ENCODE measurements at places on chromosomes 2 and 18.

- H3K27me3 ChIP-seq = no peaks in the 10 kb centered on the region
- DNase-seq = no peak
- no peak overlapping the region for H3K27ac ChIP-seq
- H3K4me3 ChIP-seq = peak overlapping the region; percentile 17
- no peaks in the 10 kb centered on the region for H3K4me1 ChIP-seq
Measured at GRCh38 chr2:182426082-182426917, 536 bp downstream of the PDE1A start.

- H3K4me3 ChIP-seq = no peak overlapping the region
- H3K27ac ChIP-seq = no peak overlapping the region
- no peaks in the 10 kb centered on the region for H3K4me1 ChIP-seq
Measured at GRCh38 chr2:96157649-96158553, 12.7 kb upstream of the DUSP2 start.

- no peak overlapping the region for H3K4me3 ChIP-seq
- no peak for DNase-seq
- peaks cover 2% of the 10 kb centered on the region for H3K27me3 ChIP-seq
- H3K27ac ChIP-seq = no peak overlapping the region
- no peaks in the 10 kb centered on the region for H3K4me1 ChIP-seq
- no peaks in the 10 kb centered on the region for H3K36me3 ChIP-seq
Measured at GRCh38 chr2:9010866-9011265, 7.4 kb upstream of the MBOAT2 start.

DNA sequence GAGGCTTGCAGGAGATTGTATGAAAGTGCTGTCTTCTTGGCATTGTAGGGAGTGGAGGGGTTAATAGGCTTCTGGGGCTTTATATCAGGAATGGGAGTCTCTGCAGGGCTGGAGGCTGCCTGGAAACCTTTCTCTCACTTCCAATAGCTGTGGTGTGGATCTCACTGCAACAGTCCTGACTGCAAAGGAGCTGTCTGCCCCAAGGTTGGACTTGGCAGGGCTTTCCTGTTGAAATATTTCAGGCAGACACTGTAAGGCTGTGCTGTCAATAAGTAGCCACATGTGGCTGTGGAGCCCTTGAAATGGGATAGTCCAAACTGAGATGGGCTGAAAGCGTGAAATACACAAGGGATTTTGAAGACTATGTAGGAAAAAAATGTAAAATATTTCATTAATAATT is 399.1 kb upstream of the SPRED2 start:
- DNase-seq = no peak
- no peaks in the 10 kb centered on the region for H3K4me1 ChIP-seq
- H3K27ac ChIP-seq = no peak overlapping the region
- no peaks in the 10 kb centered on the region for H3K27me3 ChIP-seq
- no peak overlapping the region for H3K4me3 ChIP-seq
- no peaks in the 10 kb centered on the region for H3K36me3 ChIP-seq

DNA sequence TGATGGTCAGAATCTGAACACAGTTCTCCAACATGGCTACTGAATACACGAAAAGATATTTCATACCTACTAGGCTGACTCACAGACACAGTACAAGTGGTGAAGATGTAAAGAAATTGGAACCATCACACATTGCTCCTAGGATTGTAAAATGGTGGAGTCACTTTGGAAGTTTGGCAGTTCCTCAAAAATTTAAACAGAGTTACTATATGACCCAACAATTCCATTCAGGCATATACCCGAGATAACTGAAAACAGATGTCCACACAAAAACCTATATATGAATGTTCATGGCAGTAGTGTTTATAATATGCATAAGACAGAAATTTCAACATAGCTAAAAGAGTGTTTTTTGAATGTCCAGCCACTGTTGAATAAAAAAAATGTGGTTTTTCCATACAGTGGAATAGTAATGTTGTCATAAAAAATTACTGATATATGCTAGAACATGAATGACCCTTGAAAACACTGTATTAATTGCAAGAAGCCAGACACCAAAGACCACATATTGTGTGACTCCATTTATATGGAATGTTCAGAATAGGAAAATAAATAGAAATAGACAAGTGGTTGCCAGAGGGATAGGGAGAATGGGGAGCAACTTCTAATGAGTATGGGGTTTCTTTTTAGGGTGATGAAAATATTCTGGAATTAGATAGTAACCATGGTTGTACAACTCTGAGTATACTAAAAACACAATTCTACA is 10.1 kb downstream of the RMP24 start:
- H3K27ac ChIP-seq = no peak overlapping the region
- no peak for DNase-seq

DNA sequence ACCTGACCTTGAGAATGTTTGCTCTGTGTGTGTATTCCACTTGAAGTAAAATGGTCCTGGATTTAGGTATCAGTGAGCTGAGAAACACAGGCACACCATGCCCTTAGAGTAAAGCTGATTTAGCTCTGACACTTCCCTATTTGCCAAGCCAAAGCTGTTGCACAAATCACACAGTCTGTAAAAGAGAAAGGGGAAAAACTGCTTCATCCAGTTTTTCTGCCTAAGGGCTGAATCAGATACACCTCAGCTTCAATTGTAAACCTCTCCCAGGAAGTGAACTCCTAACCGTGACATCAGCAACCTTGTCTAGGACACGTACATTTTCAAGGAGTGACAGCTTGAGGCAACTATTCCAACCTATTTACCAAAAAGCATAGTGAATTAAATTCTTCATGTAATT is 150.4 kb downstream of the NR4A2 start:
- no peak overlapping the region for H3K4me3 ChIP-seq
- no peak for DNase-seq
- H3K4me1 ChIP-seq = peaks cover 13% of the 10 kb centered on the region
- no peaks in the 10 kb centered on the region for H3K27me3 ChIP-seq

DNA sequence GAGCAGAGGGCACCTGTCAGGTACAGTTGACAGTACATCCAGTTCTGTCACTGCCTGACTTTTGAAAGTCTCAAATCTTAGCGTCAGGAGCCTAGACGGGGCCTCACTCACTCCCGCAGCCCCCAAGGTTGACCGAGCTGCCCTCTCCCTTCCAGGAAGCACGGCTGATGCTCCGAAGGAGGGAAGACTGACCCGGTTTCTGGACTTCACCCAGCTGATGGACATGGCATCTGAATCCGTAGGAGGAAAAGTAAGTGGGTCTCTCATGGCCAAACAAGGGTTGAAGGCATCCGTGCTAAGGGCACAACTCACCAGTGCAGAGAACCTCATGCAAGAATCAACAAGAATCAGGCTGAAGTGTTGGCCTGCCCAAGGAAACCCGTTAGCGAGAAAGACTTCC is 12.9 kb downstream of the ALLC start:
- no peak overlapping the region for H3K4me3 ChIP-seq
- DNase-seq = no peak
- H3K27ac ChIP-seq = no peak overlapping the region
- H3K4me1 ChIP-seq = peaks cover 5% of the 10 kb centered on the region

DNA sequence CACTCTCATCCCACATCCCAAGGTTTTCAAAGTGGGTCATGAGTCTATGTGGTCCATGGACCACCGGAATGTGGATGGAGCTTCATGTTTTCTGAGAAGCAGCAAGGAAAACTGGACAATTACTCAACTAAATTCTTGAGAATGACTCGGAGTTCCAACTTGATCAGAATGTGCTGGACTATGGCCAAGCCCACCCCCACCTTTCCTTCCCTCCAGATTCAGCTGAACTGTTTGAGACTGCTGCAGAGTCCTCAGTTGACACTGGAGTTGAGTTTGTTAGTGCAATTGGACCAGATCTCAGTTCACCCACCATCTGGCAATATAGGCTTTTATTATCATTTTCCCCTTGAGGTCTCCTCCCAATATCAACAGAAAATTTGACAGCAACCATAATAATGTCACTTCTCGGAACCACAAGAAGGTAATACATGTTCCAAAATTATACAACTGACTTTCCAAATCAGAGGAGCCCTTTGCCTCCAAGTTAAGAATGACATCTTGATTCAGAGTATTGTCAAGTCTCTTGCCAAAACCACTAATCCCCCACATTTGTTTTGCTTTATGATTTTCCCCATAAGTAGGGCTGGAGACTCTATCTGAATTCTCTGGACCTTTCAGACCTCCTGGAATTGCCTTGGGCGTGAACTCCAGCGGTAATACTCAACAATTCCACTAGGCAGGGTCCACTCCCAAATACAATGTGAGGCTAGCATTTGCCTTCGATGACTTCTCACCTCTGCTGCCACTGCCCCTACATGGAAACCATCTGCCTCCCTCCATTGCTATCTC is 8.8 kb downstream of the COL4A4 start:
- H3K27ac ChIP-seq = no peak overlapping the region
- DNase-seq = no peak
- no peak overlapping the region for H3K4me3 ChIP-seq

GRCh38 chr2:48448274-48449061 is 81.5 kb upstream of the STON1 start:
- DNase-seq = no peak
- no peaks in the 10 kb centered on the region for H3K27me3 ChIP-seq
- no peak overlapping the region for H3K4me3 ChIP-seq
- no peak overlapping the region for H3K27ac ChIP-seq
- H3K36me3 ChIP-seq = peaks cover 8% of the 10 kb centered on the region

GRCh38 chr2:142803158-142803557 is 74.3 kb upstream of the KYNU start:
- H3K27me3 ChIP-seq = no peaks in the 10 kb centered on the region
- no peak for DNase-seq
- H3K27ac ChIP-seq = no peak overlapping the region
- H3K36me3 ChIP-seq = no peaks in the 10 kb centered on the region

DNA sequence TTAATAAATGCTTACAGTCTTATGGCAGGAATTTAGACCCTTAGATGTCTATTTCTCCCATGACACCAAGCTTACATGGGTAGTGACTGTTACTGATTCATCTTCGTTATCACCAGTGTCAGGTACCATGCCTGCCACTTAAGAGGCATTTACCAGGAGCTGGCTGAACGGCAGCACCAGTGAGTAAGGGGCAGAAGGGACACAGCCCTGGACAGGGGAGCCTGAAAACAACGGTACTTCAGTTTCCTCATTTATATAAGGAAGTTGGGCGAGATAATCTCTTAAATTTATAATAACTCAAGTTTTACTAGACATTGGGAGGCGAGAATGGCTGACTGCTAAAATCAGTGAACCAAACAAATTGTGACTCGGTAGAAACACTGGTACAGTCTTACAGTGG is 1.2 kb downstream of the COA5 start:
- H3K36me3 ChIP-seq = peaks cover 23% of the 10 kb centered on the region
- DNase-seq = no peak
- H3K27me3 ChIP-seq = no peaks in the 10 kb centered on the region
- no peak overlapping the region for H3K27ac ChIP-seq

DNA sequence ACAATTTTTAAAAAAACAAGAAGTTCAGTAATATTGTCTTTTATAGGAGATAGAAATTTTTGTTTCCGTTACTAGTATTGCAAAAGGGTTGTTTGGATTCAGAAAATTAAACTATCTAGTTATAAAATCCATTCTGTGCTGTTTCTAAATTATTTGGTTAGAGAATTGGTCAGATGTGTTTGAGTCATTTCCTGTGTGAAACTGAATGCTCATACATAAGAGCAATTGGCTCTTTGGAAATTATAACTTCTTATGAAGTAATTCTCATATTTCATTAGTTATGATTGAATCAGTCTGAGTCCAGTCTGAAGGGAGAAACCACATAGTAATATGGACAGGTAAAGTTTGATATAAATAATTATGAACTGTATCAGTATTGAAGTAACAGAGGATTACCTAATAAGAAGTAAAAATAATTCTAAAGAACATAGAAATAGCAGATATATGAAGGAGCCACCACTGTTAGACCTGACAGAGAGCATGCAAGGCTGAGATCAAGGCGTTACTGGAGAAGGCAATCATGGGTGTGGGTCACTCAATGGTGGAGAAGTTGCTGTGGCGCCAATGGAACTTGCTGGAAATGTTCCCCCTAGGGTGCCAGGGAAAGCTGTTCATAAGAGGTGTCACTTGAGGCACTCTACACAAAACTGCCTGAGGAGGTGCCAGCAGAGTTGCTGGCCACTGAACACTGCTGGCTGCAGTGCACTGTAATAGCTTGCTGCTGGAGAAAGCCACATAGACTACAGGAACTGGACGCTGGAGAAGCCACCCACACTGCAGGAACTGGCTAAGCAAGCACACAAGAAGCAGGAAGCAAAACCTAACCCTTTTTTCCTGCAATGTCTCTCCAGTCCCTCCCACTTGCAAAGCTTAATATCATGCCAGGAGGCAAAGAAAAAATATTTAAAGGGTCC is 18.0 kb upstream of the FAP start:
- H3K27ac ChIP-seq = peak overlapping the region; percentile 78
- no peak overlapping the region for H3K4me3 ChIP-seq
- peaks cover 17% of the 10 kb centered on the region for H3K4me1 ChIP-seq
- H3K27me3 ChIP-seq = no peaks in the 10 kb centered on the region
- H3K36me3 ChIP-seq = peaks cover 7% of the 10 kb centered on the region
- DNase-seq = peak; percentile 77

DNA sequence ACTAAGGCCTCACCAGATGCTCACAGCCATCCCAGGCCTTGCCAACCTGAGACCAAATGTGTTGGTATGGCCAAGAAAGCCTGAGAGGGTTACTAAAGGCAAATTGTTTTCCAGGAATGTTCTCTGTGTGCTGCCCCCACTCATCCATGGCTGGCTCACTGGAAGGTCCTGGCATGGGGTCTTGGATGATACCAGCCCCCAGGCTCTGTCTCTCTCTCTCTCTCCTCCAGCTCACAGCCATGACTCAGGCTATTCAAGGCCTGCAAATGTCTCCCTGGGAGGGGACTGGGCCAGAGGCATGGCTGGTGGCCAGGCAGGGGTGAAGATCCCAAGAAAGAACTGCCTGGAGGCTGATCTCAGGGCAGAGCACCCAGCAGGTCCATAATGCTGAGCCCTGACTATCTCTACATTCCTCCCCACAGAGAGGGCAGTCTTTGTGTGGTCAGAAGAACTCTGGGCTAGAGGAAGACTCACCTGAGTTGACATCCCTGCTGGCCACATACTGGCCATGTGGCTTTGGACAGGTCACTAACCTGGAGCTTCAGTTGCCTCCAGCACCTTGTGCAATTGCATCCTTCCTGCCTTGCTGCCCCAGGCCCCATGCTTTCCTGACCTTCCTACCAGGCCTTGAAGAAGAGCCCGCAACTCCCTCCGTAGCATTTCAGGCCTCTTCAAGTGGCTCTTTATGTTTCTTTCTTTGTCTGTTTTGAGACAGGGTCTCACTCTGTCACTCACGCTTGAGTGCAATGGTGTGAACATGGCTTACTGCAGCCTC is 150.4 kb downstream of the ZFP36L2 start:
- H3K27me3 ChIP-seq = no peaks in the 10 kb centered on the region
- H3K36me3 ChIP-seq = no peaks in the 10 kb centered on the region
- H3K27ac ChIP-seq = peak overlapping the region; percentile 89
- H3K4me3 ChIP-seq = no peak overlapping the region

DNA sequence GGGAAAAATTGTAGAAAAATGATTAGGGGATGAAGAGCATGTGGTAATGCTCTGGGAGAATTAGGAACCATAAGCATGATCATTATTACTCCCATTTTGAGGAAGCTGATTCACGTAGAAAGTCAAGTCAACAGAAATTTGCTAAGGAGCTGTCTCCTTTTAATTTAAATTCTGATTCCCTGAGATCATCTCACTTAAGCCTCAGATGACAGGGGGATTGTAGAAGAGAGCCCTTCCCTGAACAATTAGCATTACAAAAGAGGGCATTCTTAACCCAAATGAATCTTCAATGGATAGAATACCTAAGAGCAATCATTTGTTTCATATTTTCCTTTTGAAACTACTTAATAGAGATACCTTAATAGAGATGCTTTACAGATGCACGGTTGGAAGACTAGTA is 267.9 kb downstream of the NYAP2 start:
- no peak overlapping the region for H3K27ac ChIP-seq
- H3K36me3 ChIP-seq = no peaks in the 10 kb centered on the region
- no peaks in the 10 kb centered on the region for H3K27me3 ChIP-seq
- no peak for DNase-seq
- no peaks in the 10 kb centered on the region for H3K4me1 ChIP-seq

GRCh38 chr2:12066116-12066515 is 319.7 kb downstream of the LPIN1 start:
- DNase-seq = no peak
- H3K36me3 ChIP-seq = no peaks in the 10 kb centered on the region
- no peak overlapping the region for H3K27ac ChIP-seq
- no peaks in the 10 kb centered on the region for H3K4me1 ChIP-seq

All from suprapubic skin (tissue), 4 donors.